ENCODE measurements at places on chromosomes 16 and 17.

GRCh38 chr17:30000755-30001257 is 59.4 kb downstream of the EFCAB5 start:
- DNase-seq = no peak

DNA sequence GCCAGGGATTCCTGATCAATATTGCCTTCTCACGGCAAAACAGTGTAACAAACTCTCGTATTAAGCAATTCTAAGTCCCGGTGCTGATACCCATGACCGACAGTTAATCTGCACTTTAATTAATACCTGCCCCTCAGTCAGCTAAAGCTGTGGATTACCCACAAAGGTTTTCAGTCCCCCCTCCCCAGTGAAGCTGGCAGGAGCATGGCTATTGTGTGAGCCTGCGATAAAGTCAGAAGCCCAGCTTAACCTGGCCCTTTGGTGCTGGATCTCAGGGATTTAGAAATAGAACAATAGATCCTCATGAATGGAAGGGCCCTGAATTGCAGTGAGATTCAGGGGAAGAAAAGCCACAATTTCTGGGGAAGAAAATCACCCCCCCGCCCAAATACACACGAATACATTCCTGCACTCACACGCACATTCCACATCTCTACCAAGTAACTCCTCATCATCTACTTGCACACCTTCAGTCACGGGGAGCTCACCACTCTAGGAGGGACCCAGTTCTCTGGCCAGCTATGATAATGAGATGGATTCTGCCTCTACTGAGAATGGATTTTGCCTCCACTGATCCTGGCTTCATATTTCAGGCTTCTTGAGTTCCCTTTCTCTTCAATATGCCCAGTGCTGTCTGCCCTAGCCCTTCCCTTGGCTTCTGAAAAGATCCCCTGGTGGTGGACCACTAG is 102.6 kb downstream of the WSCD1 start:
- no peak for DNase-seq

DNA sequence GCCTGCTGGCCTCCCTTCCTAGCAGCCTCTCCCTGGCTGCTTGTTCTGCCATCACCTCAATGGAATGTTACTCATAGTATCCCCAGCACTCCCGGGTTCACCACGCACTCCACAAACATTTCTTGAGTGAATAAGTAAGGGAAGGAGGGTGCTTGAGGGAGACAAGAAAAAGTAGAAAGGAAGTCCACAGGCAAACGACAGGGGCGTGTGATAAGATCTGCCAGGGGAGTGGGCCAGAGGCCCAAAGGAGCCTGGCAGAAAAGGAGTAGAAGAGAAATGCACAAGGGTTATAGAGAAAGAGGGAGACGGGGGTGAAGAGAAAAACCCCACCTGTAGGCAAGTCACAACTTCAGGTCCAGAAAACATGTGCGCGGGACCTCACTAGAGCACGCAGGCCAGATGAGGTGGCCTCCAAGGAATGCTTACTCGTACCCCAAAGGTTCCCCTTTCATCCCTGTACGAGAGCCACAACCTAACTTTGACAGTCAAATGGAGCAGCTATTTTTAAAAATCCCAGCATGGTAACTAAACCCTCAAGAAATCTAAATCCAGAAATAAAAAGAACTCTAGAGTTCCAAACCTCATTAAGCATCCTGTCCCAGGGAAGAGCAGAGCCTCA is 6.6 kb downstream of the ZDHHC7 start:
- peak; percentile 76 for DNase-seq

DNA sequence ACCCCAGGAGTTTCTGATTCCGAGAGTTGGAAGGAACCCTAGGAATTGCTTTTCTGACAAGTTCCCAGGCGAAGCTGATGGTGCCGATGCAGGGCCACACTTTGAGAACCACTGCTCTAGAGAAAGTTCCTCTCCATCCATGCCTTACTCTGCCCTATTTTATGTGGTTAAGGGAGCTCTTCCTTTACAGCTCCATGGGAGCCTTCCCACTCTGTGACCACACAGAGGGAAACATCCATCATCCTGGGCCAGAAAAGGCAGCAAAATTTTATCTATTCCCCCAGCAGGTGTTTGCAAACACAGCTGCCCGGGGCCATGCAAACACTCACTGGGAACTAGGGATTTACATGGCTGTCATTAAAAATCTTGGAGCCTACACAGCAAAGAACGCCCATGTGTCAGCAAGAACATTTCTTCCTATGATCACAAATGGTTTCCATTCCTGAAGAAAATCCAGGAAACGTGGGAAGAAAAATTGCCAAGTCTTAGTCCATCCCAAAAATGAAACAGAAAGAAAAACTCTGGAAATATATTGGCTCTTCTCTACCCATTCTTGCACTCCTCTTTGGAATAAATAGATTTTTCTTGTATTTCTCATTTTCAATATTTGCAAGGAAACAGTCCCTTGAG is 252.7 kb downstream of the PMP22 start:
- DNase-seq = no peak

DNA sequence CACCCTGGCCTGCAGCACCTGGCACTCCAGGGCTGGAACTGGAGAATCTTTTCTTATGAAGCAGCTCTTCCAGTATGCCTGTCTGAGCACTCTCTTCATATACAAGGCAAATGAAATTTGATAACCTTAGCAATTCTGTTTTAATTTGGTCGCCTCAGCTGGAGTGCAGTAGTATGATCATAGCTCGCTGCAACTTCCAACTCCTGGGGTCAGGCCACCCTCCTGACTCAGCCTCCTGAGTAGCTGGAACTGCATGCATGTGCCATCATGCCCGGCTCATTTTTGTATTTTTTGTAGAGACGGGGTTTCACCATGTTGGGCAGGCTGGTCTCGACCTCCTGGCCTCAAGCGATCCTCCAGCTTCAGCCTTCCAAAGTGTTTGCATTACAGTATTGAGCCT is 140.8 kb upstream of the CHMP6 start:
- DNase-seq = no peak

DNA sequence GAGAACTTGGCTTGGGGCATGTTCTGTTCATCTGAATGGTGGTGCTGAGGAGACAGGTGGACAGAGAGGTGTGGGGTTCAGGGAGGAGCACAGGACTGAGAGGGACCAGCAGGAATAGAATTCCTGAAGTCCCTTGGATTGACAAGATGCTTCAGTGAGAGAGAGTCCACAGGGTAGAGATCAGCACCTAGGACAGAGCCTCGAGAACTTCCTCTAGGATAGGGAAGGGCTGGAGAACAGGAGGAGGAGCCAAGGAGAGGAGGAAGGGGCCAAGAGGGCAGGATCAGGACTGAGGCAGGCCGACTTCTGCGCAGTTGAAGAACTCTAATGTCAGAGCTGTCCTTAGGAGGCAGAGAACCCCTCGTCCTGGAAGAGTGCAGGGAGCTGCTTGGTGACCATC is 138.4 kb downstream of the PRKCB start:
- no peak for DNase-seq

DNA sequence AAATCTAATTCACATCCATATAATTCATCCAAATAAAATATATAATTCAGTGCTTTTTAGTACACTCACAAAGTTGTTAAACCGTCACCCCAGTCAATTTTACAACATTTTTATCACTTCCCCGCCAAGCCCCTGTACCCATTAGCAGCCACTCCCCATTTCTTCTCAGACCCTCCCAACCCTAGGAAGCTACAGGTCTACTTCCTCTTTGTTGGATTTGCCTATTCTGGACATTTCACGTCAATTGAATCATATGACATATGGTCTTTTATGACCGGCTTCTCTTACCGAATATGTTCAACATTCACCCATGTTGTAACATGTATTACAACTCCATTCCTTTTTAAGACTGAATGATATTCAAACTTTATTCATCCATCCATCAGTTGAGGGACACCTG is 19.9 kb upstream of the MLKL start:
- no peak for DNase-seq

DNA sequence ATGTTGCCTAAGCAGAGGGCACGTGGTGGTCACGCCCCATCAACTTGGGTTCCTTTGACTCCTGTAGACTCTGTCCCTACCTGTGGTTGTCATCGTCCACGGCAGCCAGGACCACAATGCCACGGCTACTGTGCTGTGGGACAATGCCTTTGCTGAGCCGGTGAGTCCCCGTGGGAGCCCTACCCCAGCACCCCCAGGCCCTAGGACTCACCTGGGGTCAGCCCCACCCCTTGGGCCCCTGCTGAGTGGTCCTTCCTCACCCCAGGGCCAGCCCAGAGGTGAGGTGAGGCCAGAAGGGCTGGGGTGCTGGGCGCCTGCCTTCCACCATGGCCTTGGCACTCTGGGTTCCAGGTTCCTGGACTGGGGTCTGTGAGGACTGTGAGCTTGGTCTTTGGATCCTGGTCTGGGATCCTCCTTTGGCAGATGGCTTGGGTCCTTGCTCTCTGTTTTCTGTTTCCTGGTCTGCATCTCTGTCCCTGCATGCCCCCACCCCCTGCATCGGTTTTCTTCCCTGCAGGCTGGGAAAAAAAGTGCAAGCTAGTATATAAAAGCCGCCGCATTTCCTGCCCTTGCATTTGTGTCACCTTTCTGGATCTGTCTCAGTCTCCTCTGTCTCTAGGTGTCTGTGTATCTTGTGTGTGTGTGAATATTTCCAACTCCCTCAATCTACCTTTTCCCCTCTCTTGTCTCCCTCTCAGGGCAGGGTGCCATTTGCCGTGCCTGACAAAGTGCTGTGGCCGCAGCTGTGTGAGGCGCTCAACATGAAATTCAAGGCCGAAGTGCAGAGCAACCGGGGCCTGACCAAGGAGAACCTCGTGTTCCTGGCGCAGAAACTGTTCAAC is 17.5 kb downstream of the STAT5A start:
- no peak for DNase-seq

- no peak for DNase-seq
These were observed 292.3 kb downstream of the SHISA9 start for GRCh38 chr16:13193721-13194120.

DNA sequence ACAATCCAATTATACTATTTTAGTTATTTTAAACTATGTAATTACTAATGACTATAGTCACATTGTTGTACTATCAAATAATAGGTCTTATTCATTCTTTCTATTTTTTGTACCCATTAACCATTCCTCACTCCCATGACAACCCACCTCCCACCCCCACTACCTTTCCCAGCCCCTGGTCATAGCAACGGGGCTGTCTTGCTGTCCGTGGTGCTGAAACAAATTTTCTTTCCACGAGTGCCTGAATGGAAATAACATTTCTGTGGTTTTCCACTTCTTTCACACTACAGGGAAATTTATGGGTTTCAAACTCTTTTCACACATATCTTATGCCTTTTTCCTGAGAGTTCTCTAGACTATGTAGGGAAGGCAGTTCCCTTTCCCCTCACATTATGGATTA is 326.6 kb downstream of the PHKB start:
- no peak for DNase-seq

GRCh38 chr17:42163113-42163512 is 8.3 kb upstream of the RAB5C start:
- DNase-seq = no peak

DNA sequence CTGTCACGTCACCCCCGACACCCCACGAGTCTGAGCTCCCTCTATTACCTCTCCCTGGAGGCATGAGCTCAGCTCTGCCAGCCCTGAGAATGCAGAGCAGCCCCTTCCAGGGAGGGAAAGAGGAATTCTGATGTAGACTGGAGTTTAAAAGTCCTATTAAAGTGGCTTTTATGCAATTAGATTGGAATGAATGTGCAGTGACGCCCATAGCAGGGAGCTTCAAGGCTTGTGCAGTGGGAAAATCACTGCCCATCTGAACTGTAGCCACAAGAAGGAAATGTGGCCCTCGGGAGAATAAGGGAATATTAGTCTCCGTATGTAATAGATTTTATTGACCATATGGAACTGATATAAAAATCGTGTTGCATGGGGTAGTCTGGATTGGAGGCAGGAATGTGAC is 66.9 kb downstream of the ZNF423 start:
- DNase-seq = no peak

GRCh38 chr17:19546289-19547065 is 12.8 kb downstream of the SLC47A1 start:
- DNase-seq = no peak

DNA sequence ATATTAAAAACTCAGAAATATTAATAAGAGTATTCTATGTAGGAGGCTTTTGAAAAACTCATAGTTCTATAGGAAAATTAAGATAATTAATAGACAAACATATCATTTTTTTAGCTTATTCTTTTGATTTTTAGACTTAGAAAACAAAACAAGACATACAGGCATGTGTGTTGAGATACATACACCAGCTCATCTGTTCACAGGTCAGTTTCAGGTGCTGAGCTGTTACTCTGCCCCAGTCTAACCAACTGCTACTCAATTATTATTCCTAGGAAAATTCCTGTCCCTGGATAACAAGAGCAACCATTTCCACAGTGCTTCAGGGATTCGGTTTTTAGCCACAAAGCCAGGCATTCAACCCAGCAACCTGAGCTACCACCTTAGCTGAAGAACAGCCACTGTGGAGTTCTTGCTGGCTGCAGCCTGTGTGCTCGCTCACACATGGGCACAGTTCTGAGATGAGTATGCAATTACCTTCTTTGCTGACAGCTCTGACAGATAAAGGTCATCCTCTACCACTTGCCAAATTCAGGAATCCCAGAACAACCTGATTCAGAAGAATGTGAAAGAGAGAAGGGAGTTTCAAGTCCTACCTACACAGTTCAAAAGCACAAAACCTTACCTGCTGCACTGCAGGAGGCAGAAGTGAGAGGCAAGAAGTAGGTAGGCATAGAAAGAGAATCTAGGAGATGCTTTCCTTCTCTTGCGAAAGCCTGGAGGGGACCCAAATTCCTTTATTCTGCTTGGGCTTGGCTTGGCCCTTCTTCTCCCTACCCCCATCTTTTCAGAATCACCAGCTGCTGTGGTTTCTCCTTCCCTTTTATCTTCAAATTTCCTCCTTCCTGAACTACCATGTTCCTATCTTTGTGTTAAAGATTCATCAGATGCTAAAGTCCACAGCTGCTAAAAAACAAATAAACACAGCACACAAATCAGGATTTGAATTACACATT is 62.7 kb downstream of the TEX2 start:
- no peak for DNase-seq

GRCh38 chr16:62216837-62217236 is 180.6 kb upstream of the CDH8 start:
- no peak for DNase-seq

GRCh38 chr16:8137606-8138005 is 452.7 kb downstream of the TMEM114 start:
- DNase-seq = no peak

DNA sequence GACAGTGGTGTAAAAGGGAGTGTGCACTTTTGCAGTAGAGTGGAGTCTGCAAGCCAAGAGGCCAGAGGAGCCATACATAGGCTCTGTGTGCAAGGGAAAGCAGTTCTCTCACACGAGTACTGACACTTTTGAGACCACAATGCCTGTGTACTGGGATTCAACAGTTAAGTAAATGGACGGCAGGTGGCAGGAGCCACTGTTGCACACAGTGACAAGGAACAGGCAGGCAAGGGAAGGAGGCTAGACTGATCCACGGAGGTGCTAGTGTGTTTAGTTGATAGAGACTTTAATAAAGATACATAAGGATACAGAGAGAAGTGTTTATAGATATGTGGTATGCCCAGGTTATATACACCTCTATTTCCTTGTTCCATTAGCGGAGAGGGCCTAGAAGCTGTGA is 67.0 kb downstream of the MPRIP start:
- DNase-seq = no peak

GRCh38 chr16:70634861-70635260 is 11.5 kb upstream of the IL34 start:
- DNase-seq = no peak

Measured in epithelial cell of proximal tubule (primary cell).